ENCODE measurements at places on chromosomes 3 and 15.

DNA sequence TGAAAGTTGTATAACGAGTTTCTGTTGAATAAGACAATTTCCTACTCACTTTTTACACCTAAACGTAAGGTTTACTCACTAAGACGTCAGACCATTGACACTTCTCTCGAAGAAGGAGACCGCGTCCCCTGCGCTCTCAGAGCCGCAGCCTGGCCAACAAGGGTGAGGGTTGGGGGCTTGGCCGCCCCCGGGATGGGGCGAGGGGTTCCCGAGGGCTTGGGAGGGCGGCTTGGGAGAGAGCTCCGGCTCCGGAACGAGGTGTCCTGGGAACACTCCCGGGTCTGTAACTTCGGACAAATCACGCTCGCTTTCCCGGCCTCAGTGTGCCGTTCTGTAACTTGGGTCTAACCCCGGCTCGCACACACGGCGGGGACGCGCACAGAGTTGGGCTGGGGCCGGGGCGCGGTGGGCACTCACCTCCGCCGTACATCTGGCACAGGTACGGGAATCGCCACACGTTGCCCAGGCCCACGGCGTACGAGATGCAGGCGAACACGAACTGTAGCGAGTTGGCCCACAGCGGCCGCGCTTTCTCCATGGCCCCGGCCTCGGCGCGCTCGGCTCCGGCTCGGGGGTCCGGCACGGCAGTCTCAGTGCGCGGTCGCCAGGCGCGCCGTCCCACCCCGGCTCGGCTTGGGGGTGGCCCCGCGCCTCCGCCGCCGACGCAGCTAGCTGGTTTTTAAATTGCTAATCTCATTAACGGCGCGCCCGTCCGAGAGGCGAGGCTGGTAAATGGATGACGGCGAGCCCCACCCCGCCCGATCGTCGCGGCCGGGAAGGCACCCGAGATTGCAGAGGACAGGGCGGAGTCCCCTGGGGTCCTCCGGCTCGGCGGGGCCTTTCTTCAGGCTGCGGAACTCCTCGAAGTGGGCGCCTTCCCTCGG lies at the start of gene SLC6A20:
TSS of gene SLC6A20 (minus strand) at position 655 of the 884 bp plus-strand sequence. CDS start at position 538, 117 bp downstream.
- DNase-seq, result no peak

DNA sequence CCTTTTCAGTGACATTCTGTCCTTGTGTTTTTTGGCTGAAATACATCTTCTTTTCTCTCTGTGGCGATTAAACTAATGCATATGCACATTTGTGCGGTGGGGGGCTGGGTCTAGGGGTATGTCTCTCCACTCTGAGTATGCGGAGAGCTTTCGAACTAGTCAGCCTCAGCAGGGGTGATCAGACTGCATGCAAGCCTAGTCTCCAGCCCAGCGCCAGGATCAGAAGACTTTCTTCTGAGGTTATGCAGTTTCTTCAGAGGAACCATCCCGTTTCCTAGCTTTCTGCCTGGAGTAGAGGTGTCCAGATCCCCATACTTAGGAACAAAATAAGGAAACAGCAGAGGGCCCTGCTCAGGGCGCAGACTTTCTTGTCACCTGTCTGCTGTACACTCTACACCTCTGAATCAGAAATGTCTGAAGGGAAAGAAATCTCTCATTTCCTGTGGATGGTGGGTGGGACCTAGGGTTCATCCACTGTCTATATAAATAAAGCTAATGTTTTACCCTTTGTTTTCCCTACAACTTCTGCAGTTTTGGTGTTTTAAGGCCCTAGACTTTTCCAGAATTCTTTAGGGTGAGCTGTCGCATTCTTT lies 230.4 kb downstream of the ABHD5 start:
- DNase-seq, result no peak

DNA sequence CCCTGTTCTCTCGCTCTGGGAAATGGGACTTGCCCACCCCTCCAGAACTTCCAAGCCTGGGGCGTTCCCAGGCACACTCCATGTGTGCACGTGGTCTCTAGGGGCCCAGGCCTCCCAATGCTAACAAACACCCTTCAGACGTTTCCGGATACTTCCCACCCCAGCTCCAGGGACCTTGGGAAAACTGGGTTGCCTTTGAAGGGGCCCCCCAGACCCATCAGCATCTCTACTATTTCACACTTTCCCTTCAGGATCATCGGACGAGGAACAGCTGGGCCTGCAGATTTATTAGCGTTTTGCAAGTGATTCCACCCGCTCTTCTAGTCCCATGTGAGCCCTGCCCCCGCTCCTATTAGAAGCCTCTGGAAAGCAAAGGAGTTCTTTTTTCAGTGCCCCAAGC lies 63.2 kb downstream of the MAGEF1 start:
- DNase-seq, result no peak

GRCh38 chr3:61936344-61936937 lies 375.1 kb downstream of the PTPRG start:
- no peak for DNase-seq
